ENCODE measurements at places on chromosomes 6 and 20.

- H3K27ac ChIP-seq: no peak overlapping the region
- peaks cover 2% of the 10 kb centered on the region for H3K27me3 ChIP-seq
- H3K4me3 ChIP-seq: no peak overlapping the region
- peaks cover 25% of the 10 kb centered on the region for H3K36me3 ChIP-seq
- peaks cover 47% of the 10 kb centered on the region for H3K4me1 ChIP-seq
Observed at GRCh38 chr6:108689272-108690161, 128.8 kb downstream of the FOXO3 start.

DNA sequence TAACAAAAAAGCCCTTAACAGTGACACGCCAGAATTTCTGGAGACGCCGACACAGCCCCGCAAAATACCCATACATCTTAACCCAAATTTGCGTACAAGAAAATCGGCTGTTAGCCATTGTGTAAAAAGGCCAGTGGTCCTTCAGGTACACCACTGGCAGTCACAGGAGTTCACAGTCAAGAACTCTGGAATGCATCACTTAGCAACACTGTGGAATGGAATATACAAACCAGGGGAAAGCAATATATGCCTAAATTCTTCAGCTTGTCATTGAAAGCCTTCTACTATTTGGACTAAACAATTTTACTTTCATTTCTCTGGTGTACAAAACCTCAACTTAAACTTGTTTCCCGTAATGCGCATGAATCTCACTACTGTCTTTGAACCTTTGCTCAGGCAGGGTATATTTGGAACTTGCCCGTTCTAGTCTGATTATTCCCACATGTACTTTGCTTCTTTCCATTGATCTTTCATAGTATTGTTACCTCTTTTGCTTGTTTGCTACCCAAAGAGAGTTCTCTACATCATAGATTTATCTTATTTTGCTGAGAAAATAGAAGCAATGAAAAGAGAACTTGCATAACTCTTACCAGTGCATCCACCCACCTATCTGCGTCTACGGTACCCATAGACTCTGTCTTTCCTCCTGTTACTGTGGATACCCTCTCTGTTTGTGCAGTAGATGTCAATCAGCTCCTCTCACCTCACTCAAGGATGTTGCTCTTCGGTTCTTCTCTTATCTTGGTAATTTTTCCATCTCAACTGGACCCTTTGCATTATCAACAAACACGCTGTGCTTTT lies at the start of gene ARMH2:
Gene ARMH2, minus strand, starts transcription at position 178 of the 801 bp plus-strand sequence. Its CDS starts 60 bp downstream, at position 118.
- H3K36me3 ChIP-seq: no peaks in the 10 kb centered on the region
- no peak for DNase-seq
- peaks cover 3% of the 10 kb centered on the region for H3K27me3 ChIP-seq

DNA sequence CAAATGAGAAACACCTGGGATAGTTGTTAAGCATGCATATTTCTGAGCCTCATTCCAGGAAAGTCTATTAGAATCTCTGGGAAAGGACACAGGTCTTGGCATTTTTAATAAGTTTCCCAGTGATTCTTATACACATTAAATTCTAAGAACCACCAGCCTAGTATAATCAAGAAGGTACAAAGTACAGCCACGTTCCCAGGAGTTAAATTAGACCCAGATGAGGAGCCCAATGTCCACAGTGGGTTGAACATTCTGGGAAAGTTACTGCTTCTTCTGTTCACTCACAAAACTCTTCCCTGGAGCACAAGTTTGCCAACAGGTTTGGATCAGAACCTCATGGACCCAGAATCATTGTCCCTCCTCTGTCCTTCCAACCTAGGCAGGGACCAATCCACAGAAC lies 90.4 kb downstream of the RCAN2 start:
- no peak overlapping the region for H3K27ac ChIP-seq
- no peak overlapping the region for H3K4me3 ChIP-seq
- H3K36me3 ChIP-seq: no peaks in the 10 kb centered on the region

DNA sequence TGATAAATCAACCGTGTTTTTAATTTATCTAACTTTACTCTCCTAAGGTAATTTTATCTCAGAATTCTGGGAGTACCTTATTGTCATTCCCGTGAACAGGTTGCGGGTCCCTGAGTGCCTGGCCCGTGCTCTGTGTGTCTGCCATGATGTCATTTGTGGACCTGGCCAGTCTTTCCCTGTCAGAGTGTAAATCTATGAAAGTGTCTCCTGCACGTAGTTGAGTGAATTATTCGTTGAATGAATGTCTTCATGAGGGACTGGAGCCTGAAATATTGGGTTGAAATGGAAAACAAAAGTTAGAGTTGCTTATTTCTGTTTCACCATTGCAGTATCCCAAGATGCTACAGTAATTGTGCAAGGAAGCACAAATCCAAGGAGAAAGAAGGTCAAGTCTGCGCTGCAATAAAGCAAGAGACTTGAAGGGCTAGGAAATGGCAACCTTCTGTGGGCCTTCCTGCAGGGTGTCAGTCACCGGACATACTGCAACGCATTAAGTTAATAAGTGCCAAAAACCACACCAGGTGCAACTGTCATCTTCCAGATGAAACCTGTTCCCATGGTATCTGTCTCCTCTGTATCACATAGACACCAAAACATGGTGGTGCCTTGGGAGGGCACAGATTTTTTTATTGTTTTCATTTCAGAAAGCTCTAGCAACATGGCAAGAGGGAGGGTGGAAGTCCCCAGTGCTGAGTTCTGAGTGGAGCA lies 135.5 kb downstream of the ZDHHC14 start:
- no peak overlapping the region for H3K4me3 ChIP-seq
- H3K4me1 ChIP-seq: peaks cover 31% of the 10 kb centered on the region
- DNase-seq: no peak
- H3K36me3 ChIP-seq: no peaks in the 10 kb centered on the region

- no peaks in the 10 kb centered on the region for H3K4me1 ChIP-seq
- no peaks in the 10 kb centered on the region for H3K36me3 ChIP-seq
- no peaks in the 10 kb centered on the region for H3K27me3 ChIP-seq
- H3K4me3 ChIP-seq: no peak overlapping the region
- no peak for DNase-seq
Observed at GRCh38 chr6:123295181-123295580, 299.1 kb downstream of the CLVS2 start.

- no peak overlapping the region for H3K27ac ChIP-seq
- no peak for DNase-seq
- H3K36me3 ChIP-seq: peaks cover 72% of the 10 kb centered on the region
- H3K4me1 ChIP-seq: no peaks in the 10 kb centered on the region
- no peaks in the 10 kb centered on the region for H3K27me3 ChIP-seq
Observed at GRCh38 chr6:157203312-157203744, 120.0 kb downstream of the TMEM242 start.

DNA sequence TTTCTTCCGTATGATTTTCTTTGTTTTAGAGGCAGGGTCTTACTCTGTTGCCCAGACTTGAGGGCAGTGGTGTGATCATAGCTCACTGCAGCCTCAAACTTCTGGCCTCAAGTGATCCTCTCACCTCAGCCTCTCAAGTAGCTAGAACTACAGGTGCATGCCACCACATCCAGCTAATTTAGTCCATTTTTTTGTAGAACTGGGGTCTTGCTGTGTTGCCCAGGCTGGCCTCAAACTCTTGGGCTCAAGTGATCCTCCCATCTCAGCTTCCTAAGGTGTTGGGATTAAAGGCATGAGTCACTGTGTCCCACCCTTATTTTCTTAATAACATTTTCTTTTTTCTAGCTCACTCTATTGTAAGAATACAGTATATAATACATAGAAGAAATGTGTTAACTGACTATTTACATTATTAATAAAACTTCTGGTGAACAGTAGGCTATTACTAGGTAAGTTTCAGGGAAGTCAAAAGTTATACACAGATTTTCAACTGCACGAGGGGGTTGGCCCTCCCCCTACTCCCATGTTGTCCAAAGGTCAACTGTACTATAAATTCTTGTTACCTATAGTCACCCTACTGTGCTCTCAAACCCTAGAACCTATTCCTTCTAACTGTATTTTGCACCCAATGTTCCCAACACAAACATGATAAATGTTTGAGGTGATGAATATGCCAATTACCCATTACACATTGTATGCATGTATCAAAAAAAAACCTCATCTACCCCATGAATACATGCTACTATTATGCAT lies 56.3 kb downstream of the PXDC1 start:
- H3K27me3 ChIP-seq: peaks cover 15% of the 10 kb centered on the region
- DNase-seq: no peak
- H3K27ac ChIP-seq: no peak overlapping the region
- peaks cover 5% of the 10 kb centered on the region for H3K4me1 ChIP-seq
- H3K36me3 ChIP-seq: peaks cover 5% of the 10 kb centered on the region
- H3K4me3 ChIP-seq: no peak overlapping the region

DNA sequence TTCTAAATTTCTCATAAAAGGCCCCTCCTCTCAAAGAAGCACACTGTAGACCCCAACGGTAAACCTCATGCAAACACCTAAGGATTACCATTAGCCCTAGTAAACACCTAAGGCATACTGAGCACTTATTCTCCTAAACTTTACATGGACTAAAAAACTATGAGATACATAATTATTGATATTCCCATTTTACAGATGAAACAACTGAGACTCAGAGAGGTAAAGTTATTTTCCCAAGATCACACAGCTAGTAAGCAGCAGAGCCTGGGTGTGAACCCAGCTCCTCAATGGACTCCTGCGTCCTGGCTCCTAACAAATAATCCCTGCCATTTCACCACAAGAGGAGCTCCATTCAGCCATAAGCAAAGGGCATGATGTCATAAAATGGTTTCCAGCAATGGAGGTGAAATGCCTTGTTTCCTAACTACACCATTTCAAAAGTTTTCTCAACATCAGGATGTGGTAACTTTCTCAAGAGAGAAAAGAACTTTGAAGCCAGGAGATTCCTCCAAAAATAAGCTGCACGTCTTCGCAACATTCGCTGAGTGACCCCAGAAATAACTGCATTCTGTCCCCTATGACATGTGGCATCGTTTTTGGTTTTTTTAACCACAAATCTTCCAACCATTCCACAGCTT lies 4.1 kb downstream of the ATP9A start:
- no peak overlapping the region for H3K27ac ChIP-seq
- no peak overlapping the region for H3K4me3 ChIP-seq
- peaks cover 43% of the 10 kb centered on the region for H3K36me3 ChIP-seq

DNA sequence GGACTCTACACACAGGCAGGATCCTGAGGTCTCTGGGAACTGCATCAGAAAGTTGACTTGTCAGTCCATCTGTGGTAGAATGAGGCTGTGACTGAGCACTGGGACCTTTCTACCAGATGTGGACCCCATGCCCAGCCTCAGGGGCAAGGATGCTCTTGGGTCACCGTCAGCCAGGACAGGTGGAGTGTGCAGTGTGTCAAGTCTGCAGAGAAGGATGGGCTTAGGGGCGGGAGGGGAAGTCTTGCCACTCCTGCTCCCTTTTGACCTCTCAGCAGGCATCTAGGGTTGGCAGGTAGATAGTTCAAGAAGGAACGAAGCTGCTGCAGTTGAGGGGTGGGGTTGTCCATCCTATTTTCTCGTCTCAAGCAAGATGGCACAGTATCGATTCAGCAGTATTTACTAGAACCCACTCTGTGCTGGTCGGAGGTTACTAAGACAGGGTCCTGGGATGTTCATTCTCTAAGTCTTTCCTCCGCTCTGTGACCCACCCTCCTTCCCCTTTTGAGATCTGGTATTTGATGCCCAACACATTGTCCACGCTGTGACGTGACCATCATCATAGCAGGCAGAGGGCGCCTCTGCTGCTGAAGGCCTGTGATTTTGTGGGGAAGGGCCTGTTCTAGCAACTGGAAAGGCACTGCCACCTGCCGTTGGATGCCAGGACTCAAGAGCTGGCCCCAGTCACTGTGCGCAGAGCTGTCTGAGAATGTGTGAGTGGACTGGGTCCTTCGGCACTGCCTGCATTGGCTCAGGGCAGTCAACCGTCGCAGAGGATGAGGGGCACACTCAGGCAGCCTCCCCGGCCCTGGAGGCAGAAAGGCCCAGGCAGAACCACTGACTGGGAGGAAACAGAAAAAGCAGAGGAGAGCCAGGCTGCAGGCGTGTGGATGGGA lies 23.2 kb downstream of the RBCK1 start:
- peak; percentile 54 for DNase-seq
- H3K4me3 ChIP-seq: no peak overlapping the region
- H3K27me3 ChIP-seq: peaks cover 4% of the 10 kb centered on the region
- H3K27ac ChIP-seq: peak overlapping the region; percentile 88

DNA sequence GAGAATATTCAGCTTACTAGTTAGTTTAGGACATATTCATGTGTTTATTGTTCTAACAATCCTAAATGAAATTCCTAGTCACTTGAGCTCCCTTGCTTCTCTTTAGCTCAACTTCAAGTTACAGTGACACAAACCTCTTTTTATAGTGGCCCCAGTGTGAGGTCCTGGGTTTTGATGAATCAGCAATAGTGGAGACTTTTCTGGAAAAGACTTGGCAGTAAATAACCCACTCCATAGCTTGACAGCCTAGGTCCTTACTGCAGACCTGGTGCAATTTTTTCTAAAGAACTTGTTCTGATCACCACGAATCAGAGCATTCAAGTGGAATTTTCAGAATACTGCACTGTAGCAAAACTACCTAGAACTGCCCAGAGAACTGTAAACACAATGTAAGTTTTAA lies 6.9 kb upstream of the RIPPLY2 start:
- no peak overlapping the region for H3K27ac ChIP-seq
- DNase-seq: no peak
- peaks cover 27% of the 10 kb centered on the region for H3K27me3 ChIP-seq
- H3K36me3 ChIP-seq: no peaks in the 10 kb centered on the region

DNA sequence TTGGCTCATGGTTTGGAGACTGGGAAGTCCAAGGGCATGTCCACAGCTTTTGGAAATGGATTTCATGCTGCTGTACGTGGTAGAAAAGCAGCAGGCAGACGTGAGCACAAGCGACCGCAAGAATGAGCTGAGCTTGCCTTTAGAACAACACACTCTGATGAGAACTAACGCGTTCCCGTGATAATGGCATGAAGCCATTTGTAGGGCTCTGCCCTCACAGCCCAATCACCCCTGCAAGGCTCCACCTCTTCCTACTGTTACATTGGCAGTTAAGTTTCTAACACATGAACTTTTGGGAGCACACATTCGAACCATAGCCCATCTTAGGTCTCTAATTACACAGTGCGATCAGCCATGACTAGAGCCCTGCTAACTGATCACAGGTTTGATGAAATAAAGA lies 107.5 kb upstream of the TMEM170B start:
- no peak overlapping the region for H3K4me3 ChIP-seq
- H3K4me1 ChIP-seq: peaks cover 69% of the 10 kb centered on the region
- H3K27me3 ChIP-seq: peaks cover 3% of the 10 kb centered on the region
- no peaks in the 10 kb centered on the region for H3K36me3 ChIP-seq
- no peak for DNase-seq

DNA sequence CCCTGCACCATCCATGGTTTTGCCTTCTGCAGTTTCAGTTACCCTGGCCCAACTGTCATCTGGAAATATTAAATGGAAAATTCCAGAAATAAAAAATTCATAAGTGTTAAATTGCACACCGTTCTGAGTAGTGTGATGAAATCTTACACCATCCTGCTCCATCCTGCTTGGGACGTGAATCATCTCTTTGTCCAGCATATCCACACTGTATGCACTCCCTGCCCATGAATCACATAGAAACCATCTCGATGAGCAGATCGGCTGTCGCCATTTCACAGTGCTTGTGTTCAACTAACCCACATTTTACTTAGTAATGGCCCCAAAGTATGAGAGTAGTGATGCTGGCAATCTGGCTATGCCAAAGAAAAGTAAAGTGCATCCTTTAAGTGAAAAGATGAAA lies 105.9 kb upstream of the ID4 start:
- H3K36me3 ChIP-seq: peaks cover 14% of the 10 kb centered on the region
- no peak overlapping the region for H3K4me3 ChIP-seq
- no peak for DNase-seq
- H3K27me3 ChIP-seq: no peaks in the 10 kb centered on the region
